ENCODE measurements at places on chromosomes 11 and 22.

DNA sequence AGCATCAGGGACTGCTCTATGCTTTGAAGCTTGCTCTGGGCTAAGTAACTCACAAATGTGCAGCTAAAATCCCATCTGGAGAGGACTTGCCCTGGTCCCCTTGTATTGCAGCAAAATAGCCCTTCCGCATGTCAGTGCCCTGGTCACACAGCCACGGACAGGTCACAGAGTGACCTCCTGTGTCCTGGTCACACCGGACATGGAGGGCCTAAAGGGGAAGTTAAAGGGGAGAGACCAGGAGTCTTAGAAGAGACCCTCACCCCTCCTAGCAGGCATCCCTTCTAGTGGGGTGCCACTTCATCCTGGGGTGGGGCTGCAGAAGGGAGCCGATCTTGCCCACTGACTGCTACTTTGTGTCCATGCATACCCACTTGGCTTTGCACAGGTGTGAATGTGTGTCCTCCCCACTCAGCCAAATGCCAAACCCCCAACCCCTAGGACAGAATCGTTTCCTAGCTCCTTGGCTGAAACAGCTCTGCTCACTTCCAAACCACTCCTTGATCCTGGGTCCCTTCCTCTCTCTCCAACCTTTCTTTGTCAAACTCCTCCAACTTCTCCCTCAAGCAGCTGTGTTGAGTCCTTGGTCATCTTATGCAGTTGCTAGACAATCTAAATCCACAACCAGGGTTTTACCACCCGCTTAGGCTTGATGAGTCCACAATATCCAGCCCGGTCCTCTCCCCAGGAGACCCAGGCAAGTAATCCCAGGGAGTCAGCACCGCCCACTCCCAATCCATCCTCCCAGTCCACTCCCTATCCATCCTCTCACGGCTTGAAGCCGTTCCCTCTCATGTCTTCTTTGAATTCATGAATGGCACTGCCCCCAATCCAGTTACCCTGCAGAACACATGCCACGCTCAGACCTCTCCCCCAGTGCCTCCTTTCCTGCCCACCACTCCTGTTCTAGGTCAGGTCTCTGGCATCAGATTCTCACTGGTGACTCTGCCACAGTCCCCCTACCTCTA is 3.3 kb upstream of the FXYD6 start:
- DNase-seq = no peak

- DNase-seq = no peak
These were observed 5.8 kb upstream of the UBQLNL start for GRCh38 chr11:5522308-5522707.

DNA sequence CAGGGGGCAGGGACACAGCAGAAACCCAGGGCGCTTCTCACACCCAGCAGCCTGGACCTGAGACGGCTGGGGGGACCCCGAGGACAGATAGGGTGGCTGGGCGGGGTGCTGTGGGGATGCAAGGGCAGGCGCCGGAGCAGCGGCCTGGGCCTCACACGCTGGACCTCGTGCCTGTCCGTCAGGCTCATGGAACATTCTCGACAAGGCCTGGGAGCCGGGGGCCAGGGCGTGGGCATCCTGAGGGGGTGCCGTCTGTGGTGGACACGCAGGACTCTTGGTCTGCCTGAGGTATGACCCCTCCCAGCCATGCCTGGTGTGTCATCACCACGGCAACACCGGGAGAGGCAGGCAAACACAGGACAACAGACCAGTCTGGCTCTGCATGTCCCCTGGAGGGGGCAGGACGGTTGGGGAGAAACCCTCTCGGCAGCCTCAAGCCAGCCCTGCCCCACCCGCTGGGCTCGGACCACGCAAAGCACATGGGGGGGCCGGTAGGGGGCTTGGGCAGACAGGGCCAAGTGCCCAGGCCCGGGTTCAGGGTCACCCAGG is 21.4 kb downstream of the MRPL23 start:
- DNase-seq = no peak

- no peak for DNase-seq
These were observed 71.1 kb upstream of the SLC5A12 start for GRCh38 chr11:26792941-26793340.

GRCh38 chr22:35645646-35646045 is 2.6 kb upstream of the APOL6 start:
- DNase-seq = no peak

GRCh38 chr22:28582806-28583205 is 96.8 kb downstream of the TTC28 start:
- DNase-seq = no peak

DNA sequence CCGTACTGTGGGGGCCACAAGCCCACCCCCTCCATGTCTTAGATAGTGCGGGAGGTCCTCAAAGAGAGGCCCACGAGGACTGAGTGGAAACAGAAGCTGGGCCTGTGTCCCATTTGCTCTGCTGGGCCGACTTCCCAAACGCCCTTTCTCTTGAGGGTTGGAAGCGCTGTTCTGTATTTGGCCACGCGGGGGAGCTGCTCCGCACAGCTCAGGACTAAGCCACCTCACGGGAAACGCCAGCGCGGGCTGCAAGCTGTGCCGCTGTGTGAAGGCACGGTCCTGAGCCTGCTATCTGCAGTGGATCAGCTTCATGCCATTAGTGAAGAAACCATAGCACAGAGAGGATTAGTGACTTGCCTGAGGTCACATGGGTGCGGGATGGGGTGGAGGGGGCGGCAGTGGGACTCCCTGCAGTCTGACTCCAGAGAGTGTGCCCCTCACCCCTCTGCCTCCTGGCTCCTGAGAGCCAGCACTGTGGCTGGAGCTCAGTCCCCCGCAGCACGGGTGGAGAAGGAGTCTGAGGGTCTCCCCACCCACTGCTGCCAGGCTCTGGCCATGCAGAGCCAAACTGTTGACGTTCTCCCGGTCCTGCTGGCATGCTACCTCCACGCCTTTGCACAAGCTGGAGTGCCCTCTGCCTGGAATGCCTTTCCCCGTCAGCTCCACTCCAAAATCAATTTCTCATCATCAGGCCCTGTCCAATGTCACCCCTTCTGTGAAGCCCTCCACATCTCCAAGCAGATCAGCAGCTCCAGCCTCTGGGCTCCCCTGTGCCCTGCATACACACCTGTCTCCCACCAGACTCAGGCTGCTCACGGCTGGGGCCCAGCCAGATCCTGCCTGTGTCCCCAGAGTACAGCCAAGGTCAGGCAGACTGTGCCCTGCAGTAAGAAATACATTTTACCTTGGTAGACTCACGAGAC is 51.5 kb upstream of the LRRC32 start:
- peak; percentile 67 for DNase-seq

DNA sequence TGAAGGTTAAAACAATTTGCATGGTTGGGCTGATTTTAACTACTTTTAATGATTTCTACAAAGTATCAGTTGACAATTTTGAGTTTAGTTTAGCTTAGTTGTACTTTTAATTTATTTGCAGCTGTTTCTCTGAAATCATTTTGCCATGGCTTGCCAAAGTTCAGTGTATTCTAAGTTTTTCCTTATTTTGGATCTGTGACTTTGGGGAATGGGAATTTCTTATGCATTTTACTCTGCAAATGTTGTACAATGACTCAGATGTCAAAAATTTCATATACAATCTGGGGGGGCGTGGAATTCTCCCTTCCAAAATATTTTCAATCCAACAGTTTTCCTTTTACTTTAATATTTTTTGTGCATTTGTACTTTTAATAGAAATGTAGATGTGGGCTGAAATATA is 8.9 kb upstream of the DCHS1 start:
- DNase-seq = no peak

GRCh38 chr11:26332572-26332915 is 614 bp downstream of the ANO3 start:
- DNase-seq = no peak

DNA sequence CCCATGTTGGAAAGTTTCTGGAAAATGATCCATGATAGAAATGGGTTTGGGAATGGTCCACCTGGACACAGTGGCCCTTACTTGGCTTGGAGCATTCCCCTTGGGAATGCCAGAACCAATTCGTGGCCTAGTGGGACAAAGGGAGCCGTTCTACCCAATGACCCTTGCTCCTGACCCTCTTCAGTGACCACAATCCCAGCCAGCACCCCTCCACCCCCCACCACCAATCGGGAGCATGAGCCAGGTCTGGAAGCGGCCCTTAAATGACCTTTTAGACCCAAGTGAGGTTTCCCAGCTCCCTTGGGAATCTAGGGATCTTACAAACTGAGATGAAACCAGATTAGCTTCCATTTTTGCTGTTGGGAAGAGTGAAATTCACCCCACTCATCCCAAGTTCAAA is 51.3 kb upstream of the CDON start:
- no peak for DNase-seq

DNA sequence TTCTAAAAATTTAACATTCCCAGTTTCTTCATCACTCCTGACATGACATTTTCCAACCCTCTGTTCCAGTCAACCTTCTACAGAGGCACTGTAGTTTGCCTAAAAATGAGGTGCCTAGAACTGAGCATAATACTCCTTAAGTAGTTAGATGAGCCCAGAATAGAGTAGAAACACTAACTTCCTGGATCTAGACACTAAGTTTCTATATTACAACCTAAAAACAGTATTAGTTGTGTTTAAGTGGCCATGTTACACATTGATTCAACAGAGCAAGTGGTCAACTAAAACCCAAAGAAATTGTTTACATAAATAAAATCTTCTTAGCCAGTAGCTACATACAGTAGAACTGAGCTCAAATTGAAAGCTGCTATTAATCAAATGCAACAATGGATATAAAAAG is 1.3 kb downstream of the HPS5 start:
- no peak for DNase-seq

- DNase-seq = no peak
These were observed 130.1 kb downstream of the MN1 start for GRCh38 chr22:27671413-27671935.

- DNase-seq = no peak
These were observed 17.6 kb downstream of the ALG12 start for GRCh38 chr22:49900441-49901230.

GRCh38 chr22:45248832-45249561 is 8.3 kb upstream of the KIAA0930 start:
- DNase-seq = no peak

DNA sequence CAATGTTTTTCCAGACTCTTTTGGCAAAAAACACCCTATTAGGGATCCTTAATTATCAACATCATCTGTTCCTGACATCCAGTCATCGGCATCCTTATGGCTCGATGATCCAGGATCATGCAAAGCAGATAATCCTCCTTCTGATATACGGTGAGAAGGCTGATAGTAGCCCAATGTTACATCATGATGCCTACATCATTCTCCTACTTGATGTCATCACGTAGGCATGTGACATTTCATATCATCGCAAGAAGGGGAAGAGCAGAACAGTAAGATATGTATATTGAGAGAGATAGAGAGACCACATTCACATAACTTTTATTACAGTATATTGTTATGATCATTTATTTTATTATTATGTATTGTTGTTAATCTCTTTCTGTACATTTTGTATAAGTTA is 168.6 kb downstream of the ADAMTS15 start:
- no peak for DNase-seq

DNA sequence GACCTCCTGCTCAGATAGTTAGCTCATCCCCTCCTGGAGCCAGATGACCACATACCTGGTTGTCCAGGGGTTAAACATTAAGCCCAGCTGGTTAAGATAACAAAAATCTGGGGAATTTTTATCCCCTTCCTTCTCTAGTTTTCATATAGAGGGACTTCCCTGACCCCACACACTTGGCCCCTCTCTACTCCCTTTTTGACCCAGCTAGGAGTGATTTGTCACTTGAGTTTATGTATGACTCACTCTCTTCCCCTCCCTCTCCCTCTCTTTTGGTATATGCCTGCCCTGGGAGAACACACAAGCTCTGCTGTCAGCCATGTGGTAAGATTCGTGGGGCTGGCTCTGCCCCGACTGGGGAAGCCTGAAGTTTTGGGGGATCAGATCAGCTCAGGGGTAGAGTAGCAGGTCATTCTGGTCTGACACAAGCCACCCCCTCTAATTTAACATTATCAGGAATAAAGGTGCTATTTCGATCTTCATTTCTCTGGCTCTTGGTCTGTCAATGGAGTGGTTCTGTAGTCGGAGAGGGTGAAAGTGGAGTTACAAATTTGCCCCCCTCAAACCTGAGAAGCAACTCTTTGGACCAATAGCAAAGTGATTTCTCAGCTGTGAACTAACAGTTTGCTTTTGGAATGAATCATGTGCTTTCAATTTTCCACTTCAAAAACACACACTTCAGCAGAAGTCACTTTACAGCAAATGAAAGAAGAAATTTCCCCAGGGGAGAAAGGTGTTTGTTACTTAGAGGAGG is 415.3 kb upstream of the CADM1 start:
- no peak for DNase-seq

GRCh38 chr11:129067454-129067853 is 124.7 kb downstream of the ARHGAP32 start:
- DNase-seq = no peak

- DNase-seq = no peak
These were observed 287.2 kb downstream of the TMEM135 start for GRCh38 chr11:87324817-87325489.

GRCh38 chr11:71238285-71238875 is 14.0 kb downstream of the SHANK2 start:
- DNase-seq = no peak

GRCh38 chr11:67281552-67282150 is 7.5 kb upstream of the ANKRD13D start:
- DNase-seq = no peak

DNA sequence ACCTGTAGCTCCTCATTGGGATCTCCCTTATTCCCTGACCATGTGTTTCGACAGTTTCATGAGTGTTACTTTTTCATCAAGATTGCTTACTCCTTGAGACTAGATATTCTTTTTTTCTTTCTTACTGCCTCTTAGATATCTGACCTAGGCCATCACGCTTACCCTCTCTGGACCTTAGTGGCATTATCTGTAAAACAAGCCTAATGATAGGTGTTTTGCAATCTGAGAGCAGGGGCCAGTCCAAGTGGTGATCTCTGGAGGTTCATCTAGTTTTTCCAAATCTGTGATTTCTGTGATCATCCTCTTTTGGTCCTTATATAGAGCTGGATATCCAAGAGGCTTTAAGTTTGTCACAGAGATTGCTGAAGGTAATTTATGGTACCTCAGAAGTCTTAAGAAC is 34.5 kb downstream of the STIM1 start:
- no peak for DNase-seq
